Hematopoietic multipotent progenitor cell (in vitro differentiated cells): ENCODE measurements at places on chromosomes 2 and 18.

- no peak for DNase-seq
Observed at GRCh38 chr2:100876231-100876860, 56.4 kb downstream of the NPAS2 start.

DNA sequence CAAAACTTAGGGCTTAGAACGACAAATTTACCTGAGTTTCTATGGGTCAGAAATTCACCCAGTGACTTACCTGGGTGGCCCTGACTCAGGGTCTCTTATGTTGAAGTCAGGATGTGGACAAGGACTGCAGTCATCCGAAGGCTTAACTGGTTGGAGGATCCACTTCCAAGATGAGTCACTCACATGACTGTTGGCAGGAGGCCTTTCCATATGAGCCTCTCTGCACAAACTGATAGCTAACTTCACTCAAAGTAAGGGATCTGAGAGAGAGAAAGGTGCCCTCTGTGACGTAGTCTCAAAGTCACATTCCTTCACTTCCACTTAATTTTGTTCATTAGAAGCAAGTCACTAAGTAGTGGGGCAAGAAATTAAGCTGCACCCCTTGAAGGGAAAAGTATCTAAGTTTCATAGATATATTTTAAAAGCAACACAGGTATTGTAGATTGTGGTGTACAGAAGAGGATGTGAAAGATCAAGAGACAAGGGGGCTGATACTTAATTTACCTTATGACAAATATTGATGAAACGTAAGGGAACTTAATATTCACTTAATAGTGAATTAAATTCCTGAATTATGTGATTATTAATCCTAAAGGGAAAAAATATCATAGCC lies 48.4 kb downstream of the TANK start:
- no peak for DNase-seq

DNA sequence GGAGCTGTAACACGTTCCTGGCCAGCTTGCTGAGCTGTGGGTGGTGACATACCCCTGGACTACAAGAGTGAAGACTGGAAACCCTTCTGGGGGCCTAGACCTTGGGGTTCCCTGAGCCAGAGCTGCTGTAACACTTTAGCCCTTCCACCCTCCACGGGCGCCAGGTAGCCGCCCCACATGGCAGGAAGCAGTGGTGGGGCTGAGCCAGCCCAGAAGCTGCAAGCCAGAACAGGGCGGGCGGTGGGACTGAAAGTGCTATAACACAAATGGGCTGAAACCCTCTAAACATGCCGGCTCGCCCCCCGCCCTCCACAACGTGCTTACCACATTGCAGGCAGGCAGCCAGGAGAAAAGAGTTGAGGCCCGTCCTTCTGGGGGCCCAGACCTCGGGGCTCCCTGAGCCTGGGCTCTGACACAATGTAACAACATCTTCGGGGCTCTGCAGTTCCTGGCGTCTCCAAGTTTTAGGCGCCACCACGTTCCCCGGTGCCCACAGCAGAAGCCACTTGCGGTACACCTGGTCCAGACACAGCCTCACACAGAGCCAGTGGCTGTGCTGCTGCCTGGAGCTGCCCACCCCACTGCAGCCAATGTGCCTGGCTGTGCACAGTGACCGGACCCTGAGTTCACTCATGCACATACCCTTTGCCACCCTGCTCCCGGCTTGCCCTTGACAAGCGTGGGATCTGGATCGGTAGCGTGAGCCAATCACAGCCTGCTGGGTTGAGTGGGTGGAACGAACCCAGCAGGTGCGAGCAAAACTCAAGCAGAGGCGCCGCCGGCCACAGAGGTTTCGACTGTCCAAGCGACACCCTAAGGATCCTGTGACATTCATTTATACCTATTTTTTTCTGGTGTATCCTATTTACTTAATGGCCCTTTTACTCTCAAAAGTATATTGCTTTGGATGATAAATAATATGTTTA lies 127.4 kb upstream of the FHL2 start:
- DNase-seq: no peak

GRCh38 chr2:76672798-76673197 lies 849.4 kb downstream of the LRRTM4 start:
- no peak for DNase-seq

DNA sequence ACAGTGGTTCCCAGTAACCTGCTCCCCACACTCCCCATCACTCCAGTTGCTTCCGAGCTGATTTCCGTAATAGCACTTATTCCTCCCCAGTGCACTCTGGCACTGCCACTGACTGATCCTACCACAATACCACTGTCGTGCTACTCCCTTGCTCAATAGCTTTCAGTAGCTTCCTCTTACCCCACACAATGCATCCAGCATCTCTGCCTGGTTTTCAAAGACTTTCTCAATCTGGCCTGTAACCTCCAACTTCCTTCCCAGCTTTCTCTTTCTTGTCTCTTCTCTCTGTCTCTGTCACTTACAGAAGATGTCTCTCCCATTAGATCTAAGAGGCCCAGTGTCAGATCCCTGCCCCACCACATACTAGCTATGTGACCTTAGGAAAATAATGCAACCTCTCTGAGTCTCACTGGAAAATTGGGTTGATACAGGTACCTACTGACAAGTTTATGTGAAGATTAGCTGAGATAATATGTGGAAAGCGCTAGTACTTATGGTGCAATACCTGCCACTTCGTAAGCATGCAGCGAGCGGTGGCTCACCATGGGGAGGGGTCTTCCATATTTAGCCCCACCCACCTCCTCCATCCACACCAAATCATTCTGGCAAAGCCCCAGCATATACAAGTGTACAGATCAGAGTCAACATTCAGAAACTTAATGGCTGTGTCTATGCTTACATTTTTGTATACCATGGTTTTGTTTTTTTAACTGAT lies 36.7 kb downstream of the SFXN5 start:
- no peak for DNase-seq

DNA sequence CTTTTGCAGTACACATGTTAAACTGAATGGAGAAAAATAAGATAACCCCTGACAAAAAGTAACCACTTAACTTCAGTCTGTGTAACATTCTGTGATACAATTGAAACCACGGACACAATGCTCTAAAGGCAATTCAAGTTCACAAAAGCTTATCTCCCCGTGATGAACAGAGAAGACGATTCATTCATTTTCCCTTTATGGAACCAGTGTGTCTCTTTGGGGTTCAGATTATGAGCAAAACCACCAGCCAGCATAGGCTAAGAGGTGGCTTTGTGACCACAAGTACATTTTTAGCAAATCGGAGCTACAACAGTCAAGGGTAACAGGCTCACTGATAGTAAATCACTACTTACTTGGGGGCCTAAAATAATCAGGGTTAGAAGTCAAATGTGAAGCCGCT lies 120.6 kb upstream of the SMAD7 start:
- no peak for DNase-seq

GRCh38 chr2:22890132-22890531 lies 494.8 kb upstream of the KLHL29 start:
- DNase-seq: no peak
